ENCODE measurements at places on chromosomes 12 and 14. TPM values are rescaled to one million over a fixed set of nuclear protein-coding genes. Genes with fewer than 3 reads are reported as not detected.
A peak's percentile ranks its signal among the peaks of the same experiment; 100 is the strongest.

The C14orf180 gene
- total RNA-seq = not detected

The CLEC4D gene
- not detected for total RNA-seq

DNA sequence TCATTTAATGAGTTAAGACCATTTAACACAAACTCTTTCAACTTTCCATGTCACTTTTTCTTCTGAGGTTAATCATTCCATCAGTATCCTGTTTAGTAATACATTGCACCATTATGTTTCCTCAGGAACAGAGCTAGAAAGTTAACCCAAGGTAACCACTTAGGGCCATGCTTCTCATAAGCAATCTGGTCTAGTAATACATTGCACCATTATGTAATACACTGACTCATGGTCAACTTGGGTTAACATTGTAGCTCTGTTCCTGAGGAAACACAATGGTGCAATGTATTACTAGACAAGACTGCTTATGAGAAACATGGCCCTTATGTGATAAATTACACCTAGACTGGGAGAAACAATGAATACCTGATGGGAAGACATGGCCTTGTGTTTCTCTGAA lies 21.7 kb downstream of the ERH start:
- DNase-seq = no peak

DNA sequence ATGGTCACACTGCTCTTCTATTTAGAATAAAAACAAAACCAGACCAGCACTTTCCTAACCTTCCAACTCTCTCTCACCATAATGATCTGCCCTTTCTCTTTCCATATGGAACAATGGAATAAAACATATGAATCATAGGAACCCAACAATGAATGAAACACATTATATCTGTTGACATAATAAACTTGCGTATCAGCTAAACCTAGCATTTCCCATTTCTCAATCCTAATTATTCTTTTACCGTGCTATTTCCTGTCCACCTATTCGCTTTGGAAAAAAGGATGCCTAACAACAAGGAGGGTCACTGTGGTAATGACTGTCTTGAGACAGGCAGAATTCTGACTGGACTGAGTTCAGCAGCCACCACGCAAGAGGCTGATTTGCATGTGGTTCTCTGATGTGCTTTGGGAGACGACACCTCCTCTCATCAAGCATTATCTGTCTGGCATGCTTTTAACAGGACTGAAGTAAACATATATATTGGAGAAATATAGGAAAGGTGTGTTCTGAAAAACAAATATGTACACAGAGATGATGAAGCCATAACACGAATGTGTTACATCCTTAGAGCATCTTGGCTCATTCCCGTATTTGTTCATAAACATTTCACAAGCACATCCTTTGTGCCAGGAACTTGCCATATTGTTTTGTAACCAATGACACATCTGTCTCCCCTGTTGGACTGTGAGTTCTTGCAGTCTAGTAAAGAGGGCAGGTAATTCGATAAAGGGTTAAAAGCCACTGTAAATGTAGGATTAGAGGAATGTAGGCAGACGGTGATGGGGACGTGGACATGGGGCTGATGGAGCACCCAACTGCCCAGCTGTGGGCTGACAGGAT lies 87.7 kb downstream of the PTPRB start:
- peak; percentile 76 for DNase-seq

The PAX9 gene
- total RNA-seq = 0.34 TPM

DNA sequence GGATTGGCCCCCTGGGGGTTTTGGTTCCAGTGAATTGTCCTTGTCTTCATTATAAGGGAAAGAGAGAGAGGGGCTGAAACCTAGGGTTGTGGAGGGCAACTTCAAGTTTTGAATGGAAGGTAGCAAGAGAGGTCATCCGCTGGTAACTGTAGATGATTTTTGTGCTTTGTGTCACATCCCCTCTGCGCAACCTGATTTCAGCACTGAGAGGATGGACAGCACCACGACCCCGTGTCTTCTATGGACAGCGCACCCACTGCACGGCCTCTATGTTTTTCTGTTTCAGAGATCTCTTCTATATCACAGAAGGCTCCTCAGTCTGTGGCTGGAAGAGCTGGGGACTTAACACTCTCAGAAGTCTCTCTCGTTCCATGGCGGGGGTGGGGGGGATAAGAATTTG lies 127.0 kb upstream of the RPH3A start:
- no peak for DNase-seq

GRCh38 chr12:111209811-111210210 lies 159.1 kb downstream of the PHETA1 start:
- no peak for DNase-seq

GRCh38 chr12:70928071-70928470 lies 7.5 kb upstream of the PTPRR start:
- DNase-seq = no peak

- no peak for DNase-seq
Measured at GRCh38 chr12:95054206-95054605, 19.2 kb downstream of the NR2C1 start.

Measured in glomerular endothelial cell (primary cell).